Tongue (tissue), 3 donors: ENCODE measurements at places on chromosomes 11 and 22. TPM values are rescaled to one million over a fixed set of nuclear protein-coding genes. Genes with fewer than 3 reads are reported as not detected.

DNA sequence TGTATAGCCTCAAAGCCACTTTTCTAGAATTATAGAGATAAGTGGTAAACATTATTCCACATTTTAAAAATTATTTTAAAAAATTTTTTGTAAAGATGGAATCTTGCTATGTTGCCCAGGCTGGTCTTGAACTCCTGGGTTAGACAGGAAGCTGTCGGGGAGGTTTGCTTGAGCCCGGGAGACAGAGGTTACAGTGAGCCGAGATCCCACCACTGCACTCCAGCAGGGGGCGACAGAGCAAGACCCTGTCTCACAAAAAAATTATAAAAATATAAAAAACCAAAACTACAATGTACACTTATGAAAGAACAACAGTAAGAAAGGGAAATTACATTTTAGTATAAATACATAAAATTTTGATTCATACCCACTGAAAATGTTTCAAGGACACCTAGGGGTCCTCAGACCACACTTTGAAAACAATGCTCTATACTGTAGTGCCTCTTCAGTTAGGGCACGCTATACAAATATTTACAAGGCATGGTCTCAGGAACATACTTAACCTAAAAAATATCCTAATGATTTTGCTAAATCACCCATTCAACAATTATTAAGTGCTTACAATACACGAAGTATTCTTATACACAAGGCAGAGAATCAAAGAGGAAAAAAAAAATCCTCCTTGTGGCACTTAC is 111.2 kb downstream of the MRTFA start:
- peak; percentile 53 for DNase-seq

- no peak for DNase-seq
Observed at GRCh38 chr11:7436657-7437056, 48.6 kb upstream of the OLFML1 start.

- DNase-seq, result no peak
Observed at GRCh38 chr11:124278261-124278660, 22.1 kb downstream of the OR8G5 start.

Gene NRXN2
- 13.8 TPM for total RNA-seq

Gene OR56A1
- total RNA-seq, result under 0.01 TPM

Gene SLC17A6
- total RNA-seq, result not detected

DNA sequence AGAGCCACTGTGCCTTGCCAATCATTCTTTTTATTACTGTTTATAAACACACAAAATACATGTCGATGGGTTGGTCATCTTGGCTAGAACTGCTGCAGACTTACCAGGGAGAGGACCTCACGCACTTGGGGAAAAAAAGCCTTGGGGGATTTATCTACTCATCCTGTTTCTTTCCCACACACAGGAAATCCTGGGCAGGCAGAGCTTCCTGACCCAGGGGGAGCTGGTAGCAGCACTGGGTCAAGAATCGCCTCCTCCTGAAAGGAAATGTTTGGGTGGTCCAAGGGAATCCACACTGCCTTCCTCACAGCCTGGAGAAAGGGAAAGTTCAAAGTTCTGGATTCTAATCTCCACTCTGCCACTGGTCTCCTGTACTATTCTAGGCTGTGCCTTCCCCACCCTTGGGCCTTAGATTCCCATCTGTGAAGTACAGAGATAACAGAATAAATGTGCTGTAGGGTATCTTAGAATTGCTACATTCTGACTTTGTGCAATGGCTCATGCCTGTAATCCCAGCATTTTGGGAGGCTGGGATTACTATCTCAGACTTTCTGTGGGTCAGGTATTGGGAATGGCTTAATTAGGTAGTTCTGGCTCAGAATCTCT is 31.2 kb upstream of the SMTN start:
- no peak for DNase-seq

Gene TSPAN32
- 2.1 TPM for total RNA-seq

DNA sequence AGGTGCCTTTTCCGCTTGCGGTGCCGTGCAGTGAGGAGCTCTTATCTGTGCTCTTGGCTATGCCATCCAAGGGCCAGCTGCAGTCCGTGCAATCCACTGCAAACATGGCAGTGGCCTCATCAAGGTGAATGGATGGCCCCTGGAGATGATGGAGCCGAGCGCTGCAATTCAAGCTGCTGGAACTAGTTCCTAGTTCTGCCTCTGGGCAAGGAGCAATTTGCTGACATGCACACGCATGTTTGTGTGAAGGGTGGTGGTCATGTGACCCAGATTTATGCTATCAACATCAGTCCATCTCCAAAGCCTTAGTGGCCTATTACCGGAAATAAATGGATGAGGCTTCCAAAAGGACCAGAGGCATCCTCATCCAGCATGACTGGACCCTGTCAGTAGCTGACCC is 3.1 kb upstream of the EHD1 start:
- DNase-seq, result no peak

GRCh38 chr11:2669634-2670469 is 29.9 kb downstream of the KCNQ1OT1 start:
- no peak for DNase-seq

GRCh38 chr22:30232716-30233218 is 13.8 kb downstream of the LIF start:
- DNase-seq, result no peak

Gene UBQLN3
- not detected for total RNA-seq

DNA sequence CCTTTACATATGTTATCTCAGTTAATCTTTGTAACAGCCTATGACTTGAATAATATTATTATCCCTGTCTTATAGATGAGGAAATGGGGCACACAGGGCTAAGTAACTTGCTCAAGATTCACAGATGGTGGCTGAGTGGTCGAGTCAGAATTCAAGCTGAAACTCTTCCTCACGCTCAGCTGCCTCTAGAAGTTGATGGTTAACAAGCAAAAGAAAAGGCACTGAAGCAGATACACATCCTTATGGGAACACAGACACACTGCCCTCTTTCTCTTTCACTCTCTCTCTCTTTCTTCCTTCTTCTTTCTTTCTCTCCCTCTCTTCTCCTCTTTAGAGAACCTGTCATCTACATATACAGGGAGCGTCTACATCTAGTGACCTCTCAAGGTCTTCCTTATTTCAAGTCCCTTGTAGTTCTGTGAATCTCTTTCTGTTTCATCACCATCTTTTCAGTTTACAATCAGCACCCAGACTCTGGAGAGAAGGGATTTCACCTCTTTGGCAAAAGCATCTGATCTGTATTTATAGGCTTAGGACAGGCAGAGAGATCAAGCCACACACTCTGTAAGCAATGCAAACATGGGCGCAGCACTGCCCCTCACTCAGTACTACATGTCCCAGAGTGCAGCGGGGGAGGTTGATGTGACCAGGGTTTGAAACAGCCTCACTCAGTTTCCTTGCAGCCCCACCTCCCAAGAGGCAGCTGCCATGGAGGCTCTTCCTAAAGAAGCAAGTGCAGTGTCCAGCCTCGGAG is 75.7 kb downstream of the GRAMD1B start:
- peak; percentile 66 for DNase-seq

Gene TBX10
- not detected for total RNA-seq

Gene OR51B2
- 1.0 TPM for total RNA-seq

DNA sequence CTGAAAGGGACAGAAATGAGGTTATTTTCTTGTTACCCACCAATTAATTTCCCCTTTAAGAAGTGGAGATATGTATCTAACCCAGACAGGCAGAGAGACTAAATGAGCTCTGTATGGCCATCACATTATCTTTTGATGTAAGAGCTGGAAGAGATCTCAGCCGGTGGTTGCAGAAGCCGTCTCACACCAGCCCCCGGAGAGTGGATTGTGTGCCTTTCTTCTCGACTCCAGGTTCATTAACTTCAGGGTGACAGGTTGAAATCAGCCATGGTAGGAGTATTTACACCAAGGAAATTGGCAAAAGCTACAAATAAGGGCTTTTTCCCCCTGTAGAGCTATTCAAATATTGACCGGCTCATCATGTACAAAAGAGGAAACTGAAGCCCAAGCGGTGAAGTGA is 580.3 kb upstream of the CADM1 start:
- DNase-seq, result no peak

DNA sequence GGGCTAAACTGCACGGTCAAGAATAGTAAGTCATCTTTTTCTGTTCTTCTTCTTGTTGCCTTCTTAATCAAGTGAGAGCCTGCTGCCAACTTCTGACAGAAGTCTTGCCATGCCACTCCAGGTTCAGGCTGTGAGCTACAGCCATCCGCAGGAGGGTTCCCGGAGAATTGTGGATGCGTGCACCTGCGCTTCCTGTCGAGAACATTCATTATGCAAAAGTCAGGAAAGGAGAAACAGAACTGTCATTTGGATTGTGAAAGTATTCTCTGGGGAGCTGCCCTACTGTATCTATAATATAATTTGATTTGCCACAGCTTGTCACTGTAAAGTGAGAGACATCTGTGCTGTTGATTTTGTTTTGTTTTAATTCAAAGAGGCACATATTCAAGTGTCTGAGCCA is 12.3 kb downstream of the IL17RA start:
- DNase-seq, result no peak

- DNase-seq, result no peak
Observed at GRCh38 chr22:46049726-46050450, 72.9 kb upstream of the WNT7B start.

DNA sequence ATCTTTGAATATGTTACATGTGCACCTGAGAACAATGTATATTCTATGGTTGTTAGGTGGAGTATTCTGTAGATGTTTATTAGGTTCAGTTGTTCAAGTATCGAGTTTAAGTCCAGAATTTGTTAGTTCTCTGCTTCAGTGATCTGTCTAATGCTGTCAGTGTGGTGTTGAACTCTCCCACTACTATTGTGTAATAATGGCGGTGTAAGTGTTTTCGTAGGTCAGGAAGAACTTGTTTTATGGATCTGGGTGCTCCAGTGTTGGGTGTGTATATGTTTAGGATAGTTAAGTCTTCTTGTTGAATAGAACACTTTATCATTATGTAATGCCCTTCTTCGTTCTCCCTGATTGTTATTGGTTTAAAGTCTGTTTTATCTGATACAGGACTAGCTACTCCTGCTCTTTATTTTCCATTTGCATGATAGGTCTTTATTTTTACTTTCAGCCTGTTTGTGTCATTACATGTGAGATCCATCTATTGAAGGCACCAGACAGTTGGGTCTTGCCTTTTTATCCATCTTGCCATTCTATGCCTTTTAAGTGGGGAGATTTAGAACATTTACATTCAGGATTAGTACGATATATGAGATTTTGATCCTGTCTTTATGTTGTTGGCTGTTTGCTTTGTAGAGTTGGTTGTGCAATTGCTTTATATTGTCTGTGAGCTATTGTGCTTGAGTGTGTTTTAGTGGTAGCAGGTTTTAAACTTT is 121.6 kb downstream of the DDX10 start:
- DNase-seq, result peak; percentile 7

GRCh38 chr11:9498457-9499078 is 37.8 kb downstream of the ZNF143 start:
- no peak for DNase-seq

DNA sequence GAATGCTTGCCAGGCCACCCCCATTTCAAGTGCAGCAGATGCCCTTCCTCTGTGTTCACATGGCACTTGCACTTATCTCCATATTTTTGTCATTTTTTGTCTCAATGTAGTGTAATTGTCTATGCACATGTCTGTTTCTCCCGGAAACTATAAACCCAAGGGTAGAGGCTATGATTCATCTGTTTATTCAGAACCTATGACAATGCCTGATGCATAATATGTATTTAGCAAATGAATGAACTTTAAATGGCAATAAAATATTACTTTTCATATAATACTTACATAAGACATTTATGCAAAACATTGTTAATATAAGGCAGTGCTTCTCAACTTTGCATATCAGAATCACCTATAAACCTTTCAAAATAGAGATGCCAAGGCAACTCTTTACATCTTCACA is 6.7 kb downstream of the PAK1 start:
- DNase-seq, result no peak

Gene IGSF9B
- 11.1 TPM for total RNA-seq

DNA sequence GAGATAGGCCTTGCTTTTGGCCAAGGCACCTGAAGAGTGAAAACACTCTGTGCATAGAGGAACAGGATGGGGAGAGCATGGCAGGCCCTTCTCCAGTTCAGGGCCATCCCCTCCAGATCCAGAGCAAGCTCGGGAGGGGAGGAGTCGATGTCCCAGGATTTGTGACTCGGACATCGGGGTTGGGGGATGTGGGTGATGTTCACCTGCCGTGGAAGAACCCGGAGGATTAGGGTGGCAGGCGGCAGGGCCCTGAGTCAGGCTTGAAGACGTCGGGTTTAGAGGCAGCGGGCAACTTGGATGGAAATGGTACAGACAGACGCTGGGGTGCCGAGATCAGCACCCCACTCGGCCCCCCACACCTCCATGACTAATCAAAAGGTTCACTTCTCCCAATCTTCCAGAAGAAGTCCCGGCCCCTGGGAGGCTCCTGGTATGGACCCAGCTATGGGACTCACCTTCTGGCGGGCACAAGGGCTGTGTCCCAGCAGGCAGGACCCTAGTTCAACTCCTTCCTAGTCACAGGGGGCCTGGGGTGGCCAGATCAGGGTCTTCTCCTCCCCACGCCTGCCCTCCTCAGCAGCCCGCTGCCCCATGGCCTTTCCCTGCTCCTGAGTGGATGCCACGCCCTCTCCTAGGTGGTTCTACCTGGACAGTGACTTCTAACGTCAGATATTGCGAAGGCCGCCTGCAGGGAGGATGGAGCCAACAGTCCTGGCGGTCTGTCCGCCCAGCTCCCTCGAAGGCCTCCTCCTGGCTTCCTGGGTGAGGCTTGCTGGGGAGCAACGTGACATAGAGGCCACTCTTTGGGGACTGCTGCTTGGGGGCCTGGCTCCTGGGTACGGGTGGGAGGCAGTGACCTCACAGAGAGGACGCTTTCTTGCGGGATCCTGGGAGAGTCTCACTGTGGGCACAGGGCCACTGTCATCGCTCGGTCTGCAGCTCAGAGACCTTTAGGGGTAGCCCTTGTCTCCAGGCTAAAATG is 792.5 kb downstream of the BRD1 start:
- no peak for DNase-seq

DNA sequence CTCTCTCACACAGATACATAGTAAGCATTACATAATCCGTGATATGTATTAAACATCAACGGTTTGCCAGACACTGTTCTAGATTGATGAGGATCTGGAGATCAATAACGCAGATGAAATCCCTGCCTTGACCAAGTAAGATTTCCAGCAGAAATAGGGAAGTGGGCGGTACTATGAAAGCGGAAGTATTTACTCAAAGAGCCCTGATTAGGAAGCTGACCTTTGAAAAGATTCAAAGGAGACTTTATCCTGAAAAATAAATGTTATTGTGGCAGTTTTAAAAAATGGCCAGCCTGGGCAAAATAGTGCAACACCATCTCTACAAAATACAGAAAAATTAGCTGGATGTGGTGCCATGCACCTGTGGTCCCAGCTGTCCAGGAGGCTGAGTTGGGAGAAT is 26.8 kb downstream of the GAB2 start:
- DNase-seq, result no peak
